ENCODE measurements at places on chromosomes 16 and 17.

GRCh38 chr17:965311-965989 is 14.1 kb downstream of the NXN start:
- no peak for DNase-seq

DNA sequence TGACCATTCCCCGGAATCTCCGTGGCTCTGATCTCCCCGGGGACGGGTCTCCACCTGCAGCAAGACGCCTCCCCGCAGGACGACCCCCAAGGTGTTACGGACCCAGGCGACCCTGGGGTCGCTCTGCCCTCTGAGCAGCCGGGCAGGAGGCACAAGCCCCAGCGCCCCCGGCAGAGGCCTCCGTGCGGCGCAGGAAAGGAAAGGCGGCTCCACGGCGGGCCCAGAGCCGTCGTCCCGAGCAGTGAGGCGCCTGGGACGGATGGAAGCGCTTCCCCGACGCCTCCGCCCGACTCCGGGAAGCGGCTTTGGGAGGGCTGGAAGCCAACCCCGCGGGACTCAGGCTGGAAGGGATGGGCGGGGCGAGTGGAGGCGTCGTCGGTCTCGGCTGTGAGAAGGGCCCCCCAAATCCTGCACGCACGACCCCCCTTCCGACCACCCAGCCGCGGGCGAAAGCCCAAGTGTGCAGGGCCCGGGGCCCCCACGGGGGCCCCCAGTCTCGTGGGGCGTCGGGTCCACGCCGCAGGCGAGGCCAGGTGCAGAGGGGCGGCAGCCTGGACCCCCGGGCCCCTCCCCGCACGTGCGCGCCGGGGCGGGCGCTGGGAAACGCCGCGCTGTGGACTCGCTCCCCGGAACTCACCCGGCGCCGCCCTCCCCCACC is 32.7 kb upstream of the RPH3AL start:
- no peak for DNase-seq

DNA sequence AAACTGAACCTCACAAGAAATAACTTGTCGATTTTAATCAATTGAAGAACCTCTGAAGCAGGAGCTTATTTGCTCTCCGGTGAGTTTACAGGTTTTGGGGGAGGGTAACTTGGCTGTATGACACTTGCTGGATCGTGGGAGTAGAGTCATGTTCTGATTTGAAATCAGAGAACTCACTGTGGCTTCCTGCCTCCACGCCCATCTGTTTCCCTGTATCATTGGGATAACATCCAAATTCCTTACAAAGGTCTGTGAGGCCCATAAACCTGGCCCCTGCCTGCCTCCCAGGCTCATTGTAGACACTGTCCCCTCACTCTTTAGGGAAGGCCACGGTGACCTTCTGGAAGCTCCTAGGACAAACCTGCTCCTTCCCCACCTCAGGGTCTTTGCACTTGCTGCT is 48.3 kb downstream of the C17orf67 start:
- DNase-seq: no peak

GRCh38 chr16:65176603-65177002 is 54.7 kb upstream of the CDH11 start:
- DNase-seq: no peak

GRCh38 chr16:13702614-13703013 is 217.3 kb upstream of the ERCC4 start:
- DNase-seq: no peak

DNA sequence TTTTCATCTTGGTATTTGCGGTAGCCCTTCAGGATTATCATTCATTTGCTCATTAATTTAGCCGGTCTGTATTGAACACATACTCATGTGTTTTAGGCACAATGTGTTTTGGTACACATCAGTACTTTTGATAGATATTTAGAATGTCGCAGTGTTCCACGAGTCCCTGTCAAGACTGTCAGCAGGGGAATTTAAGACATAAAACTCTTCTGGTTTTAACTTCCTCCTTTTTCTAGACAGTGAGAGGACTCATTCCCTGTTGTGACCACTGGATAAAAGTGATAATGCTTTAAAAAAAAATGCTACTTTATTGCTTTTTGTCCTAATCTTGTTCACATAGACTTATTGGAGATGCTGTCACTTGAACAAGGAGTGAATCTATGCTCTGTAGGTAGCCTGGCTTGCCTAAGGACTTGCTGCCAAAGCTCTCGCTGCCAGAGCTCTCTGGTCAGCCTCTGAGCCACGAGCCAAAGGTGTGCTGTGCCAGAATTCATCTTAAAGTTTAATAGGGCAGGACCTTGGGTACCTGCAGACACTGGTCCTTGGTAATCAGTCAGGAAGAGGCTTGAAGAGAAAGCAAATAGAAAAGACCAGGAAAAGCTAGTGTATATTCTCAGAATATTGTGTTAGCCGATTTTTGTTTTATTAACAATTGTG is 5.4 kb downstream of the DCAF7 start:
- no peak for DNase-seq

DNA sequence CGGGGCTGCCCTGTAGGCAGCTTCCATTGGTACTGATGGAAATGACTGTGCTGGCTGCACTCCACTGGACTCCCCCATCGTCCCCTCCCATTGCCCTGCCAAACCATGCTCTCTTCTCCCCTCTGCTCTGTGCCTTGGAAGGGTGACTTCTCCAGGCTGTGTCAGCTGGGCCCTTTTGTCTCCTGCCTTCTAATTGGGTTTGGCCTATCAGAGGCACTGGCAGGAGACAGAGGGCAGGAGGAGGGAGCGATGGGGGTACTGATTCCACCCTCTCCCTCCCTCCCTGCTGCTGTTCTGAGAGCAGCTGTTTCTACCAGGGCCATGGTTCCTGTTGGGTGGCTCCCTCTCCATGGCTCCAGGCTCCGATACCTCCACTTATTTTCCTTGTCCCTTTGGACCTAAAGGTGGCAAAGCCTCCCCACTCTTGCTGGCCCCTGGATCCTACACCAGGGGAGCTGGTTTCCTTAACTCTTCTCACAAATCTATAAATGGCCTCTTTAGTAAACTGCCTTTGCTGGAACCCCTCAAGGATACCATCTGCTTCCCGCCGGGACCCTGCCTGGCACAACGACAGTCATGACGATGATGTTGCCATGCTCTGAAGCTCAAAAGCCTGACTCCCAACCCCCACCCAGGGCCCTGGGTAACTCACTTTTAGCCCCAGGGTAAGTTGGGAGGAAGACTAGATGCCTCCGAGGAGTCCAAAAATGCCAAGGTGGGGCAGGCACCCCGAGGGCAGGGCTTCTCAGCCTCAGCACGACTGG is 123.8 kb upstream of the RPL38 start:
- no peak for DNase-seq

- DNase-seq: no peak
Observed at GRCh38 chr17:74055508-74056160, 147.8 kb upstream of the RPL38 start.

DNA sequence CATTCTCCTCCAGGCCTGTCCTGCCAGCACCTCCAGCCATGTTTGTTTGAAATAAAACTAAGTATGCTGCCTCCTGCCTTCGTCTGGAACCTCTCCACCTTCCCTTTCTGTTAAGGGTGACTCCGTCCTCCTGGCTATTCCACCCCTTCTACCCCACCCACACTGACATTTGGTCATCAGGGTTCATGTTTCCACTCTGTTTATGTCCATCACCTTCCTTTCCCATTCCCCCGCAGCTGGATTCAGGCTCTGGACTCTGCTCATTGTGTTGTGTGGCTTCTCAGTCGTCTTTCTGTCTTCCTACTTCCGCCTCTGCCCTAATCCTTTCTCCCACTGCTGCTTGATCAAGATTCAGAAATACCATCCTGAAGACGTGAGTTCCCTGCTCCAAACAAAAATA is 28.6 kb downstream of the EPN2 start:
- DNase-seq: no peak

GRCh38 chr17:1197781-1198490 is 18.2 kb upstream of the ABR start:
- peak; percentile 73 for DNase-seq

GRCh38 chr17:72970797-72971196 is 121.7 kb downstream of the SLC39A11 start:
- DNase-seq: no peak

DNA sequence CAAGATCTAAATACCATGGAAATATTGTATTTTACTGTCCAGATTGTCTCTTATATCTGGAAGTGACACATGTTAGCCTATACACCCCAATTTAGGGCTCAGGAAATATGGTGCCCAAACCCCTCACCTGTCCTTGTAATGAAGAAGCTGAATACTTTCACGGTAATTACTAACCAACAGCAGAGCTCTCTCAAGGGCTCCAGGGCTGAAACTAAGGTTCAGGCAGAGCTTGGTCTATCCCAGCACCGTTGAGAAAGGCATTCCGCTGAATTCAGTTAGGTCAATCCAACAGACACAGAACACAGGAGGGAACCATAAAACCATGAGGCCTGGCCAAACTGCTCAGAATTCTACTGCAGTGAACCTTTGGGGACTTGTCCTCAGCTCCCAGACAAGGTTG is 14.9 kb downstream of the MYO18A start:
- no peak for DNase-seq

GRCh38 chr17:38742411-38743308 is 5.5 kb downstream of the PCGF2 start:
- DNase-seq: no peak

DNA sequence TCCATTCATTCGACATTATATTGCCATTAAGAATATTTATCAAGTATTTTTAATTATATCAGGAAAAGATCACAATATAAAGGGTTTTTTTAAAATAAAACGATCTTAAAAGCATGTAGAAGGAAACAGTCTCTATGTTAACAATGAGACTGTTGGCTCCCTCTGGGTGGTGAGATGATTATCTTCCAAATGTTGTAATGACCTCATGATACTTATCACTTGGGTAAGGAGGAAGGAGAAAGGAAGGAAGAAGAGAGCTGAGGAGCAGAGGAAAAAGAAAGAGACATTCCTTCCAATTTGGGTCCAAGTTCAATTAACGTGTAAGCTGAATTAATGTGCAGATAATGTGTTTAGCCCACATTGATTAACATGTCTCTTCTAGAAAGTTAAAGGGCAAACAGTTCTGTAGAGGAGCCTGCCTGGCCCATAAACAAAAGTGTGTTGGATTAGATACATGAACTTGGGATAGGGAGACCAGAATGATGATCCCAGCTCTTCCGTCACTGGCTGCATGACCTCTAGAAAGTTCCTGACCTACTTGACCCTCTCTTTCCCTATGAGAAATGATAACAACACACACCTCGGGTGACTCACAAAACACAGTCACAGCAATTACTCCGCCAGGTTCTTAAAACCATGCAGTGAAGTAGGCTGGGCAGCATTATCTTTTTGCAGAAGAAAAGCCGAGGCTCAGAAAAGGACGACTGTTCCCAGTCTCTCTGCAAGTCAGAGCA is 32.0 kb downstream of the PIMREG start:
- no peak for DNase-seq

- DNase-seq: no peak
Observed at GRCh38 chr16:11315510-11315909, 29.7 kb upstream of the RMI2 start.

- no peak for DNase-seq
Observed at GRCh38 chr17:21204935-21205334, 9.0 kb downstream of the TMEM11 start.

DNA sequence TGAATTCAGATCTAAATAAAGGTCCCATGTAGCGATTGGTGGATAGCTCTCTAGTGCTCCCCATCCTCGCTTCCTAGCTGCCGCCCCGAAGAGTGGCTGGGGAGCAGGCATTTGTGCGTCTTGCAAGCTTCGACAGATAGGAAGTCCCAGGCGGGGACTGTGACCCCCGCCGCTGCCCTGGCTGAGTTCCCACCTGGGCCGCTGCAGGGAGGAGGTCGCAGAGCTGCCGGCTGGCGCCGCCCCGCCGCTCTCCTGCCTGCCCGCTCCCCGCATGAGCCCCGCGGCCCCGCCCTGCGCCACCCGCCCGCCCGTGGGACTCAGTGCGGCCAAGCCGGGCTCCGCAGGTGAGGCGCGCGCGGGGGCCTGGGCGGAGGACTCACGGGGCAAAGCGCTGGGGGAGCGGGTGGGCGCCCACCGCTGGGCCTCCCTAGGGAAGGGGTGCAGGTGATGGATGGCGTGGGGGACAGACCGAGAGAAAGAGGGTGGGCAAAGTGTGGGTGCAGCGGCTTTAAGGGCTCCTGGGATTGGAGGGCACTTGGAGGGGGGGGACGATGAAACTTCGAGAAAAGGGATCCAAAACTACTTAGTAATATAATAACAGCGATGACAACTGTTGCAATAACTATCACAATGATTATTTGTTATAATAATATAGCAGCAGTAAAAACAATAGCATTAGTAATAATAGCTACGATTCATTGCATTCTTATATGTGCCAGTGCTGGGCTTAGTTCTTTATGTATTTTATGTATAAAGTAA is at the start of gene OTOA:
Gene OTOA (plus strand): TSS at position 80 of the 759 bp plus-strand sequence. CDS start 14,547 bp downstream, outside the sequence.
- no peak for DNase-seq

DNA sequence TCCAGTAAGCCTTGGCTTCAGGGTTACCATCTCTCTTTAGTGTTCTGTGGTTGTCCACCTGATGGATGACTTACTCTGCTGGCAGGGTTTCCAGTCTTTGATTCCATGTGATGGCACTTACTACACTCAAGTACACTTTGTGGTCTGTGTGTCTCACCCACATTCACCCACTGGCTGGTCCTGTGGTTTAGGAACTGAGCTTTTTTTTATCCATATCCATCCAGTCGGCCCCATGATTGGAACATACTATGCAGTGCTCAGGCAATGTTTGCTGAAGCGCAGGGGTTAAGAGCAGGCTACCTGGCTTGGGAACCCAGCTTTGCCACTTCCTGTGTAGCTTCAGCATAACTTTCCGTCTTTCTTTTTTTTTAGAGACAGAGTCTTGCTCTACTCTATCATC is 2.8 kb upstream of the FUS start:
- no peak for DNase-seq

DNA sequence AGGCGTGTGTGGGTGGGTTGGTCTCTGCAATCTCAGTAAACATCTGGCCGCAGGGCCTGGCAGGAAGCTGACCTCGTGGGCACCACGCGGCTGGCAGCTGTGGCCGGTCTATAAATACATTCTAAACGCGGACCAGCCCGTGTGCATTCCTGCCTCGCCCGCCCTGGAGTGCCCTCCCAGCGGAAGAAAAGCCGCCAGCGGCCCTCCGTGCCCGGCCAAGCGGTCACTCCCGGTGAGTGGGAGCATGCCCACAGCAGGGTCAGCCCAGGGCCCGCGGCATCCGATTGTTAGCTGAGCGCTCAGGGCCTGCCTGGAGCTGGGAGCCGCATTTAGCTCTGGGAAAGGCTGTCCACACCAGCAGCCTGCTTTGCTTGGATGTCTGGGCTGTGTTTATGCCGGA is 10.3 kb downstream of the ZNF469 start:
- DNase-seq: no peak

- no peak for DNase-seq
Observed at GRCh38 chr16:66850115-66850815, 6.1 kb downstream of the CA7 start.

- DNase-seq: no peak
Observed at GRCh38 chr16:73448970-73449369, 401.0 kb upstream of the ZFHX3 start.

- DNase-seq: no peak
Observed at GRCh38 chr17:42781639-42782165, 1.3 kb downstream of the WNK4 start.

DNA sequence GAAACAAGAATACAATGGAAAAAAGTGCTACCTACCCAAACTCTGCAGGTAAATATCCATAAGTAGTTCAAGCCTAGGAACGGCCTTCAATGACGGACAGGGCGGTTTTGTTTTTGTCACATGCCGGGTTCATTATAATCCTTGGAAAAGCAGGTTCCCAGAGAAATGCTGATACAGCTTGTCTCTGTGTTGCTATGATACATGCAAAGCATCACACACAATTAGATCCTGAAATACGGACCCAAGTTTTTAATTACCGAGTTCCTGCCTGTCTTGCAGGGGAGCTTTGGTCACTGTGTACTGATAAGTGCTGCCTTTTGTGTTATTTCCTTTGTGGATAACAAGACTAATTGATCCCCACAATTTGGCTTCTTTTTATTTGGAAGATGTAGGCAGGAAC is 217.4 kb downstream of the HAPSTR1 start:
- DNase-seq: no peak

All from head of caudate nucleus (tissue), 42 donors.